Naive thymus-derived CD4-positive, alpha-beta T cell (primary cell): ENCODE measurements at places on chromosomes 11 and 22.

GRCh38 chr11:130776061-130776419 is 140.2 kb downstream of the SNX19 start:
- no peak for DNase-seq

- DNase-seq, result peak; percentile 44
Measured at GRCh38 chr11:128776069-128776423, 82.2 kb downstream of the FLI1 start.

DNA sequence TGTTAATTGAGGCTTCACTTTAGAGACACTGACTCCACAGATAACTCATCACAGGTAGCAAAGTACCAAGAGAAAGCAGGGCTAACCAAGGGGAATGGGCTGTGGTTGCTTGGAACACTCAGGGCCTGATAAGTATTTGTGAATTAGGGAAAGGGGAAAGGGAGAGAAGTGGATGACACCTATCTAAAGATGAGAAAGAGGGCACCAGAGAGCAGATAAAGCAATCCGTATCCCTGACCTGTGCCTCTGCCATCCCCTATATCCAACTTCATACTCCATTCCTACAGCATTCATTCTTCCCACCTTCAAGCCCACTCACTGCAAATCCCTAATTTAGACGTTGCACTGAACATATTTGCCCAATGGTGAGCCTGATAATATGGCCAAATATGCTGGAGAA is 43.0 kb upstream of the API5 start:
- no peak for DNase-seq

- DNase-seq, result no peak
Measured at GRCh38 chr22:48627203-48627602, 1200.5 kb downstream of the BRD1 start.
